Heart left ventricle (tissue), 16 donors: ENCODE measurements at places on chromosomes 16 and 17.
A peak's percentile ranks its signal among the peaks of the same experiment; 100 is the strongest.

DNA sequence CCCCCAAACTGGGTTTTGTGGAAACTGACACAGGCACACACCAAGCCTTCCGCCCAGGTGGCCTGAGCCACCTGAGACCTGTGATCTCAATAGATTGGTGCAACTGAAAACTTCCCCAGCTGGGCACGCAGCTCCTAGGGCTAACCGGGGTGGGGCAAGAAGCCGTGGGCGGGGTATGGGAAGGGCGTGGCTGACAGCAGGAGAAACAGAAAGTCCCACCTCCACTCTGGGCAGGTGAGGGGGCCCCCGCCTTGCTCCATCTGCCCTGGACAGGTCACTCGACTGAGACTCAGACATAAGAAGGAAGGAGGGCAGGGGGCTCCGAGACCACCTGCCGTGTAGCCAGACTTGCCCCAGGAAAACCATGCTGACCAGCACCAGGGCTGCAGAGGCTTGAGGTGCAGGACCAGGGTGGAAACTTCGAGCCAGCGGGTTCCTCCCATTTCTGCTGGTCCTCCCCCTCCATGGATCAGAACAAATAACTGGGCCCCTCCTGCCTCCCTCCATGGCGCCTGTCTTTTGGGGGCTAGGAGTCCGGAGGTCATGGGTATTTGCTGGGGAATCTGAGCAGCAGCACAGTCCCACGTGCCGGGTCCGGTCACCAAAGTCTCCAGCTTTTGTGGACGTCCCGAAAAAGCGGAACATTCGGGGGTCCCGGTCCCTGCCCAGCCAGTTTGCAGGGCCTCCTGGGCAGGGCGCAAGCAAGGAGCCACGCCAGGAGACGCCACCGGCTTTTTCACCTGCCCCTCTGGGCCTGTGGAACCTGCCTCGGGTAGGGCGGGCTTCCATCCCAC is 1.3 kb downstream of the TIMP2 start:
- H3K36me3 ChIP-seq, result no peaks in the 10 kb centered on the region
- no peaks in the 10 kb centered on the region for H3K27me3 ChIP-seq
- DNase-seq, result peak; percentile 63
- peak overlapping the region; percentile 98 for H3K27ac ChIP-seq
- peak overlapping the region; percentile 69 for H3K4me3 ChIP-seq
- H3K4me1 ChIP-seq, result peaks cover 41% of the 10 kb centered on the region

- DNase-seq, result no peak
- H3K27ac ChIP-seq, result no peak overlapping the region
- no peaks in the 10 kb centered on the region for H3K27me3 ChIP-seq
- no peak overlapping the region for H3K4me3 ChIP-seq
Measured at GRCh38 chr16:57828272-57829161, 26.2 kb upstream of the KIFC3 start.

DNA sequence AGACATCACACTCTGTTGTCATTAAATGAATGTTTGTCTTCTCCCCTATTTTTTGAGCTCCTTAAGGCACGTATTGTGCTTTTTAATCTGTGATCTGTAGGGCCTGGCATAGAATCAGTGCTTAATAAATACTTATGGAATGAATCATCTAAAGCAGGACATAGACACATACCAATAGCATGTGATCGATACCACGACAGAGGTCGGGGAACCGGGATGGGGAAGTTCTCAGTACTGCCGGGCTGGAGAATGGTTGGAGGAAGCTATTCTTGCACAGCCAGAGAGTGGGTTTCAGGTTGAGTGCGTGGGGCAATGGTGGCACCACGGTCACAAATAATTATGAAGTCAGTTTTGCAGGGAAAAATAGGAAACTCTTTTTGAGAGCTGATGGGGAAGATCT is 26.8 kb downstream of the NLRP1 start:
- no peaks in the 10 kb centered on the region for H3K4me1 ChIP-seq
- no peak overlapping the region for H3K27ac ChIP-seq
- peaks cover 63% of the 10 kb centered on the region for H3K36me3 ChIP-seq
- H3K27me3 ChIP-seq, result no peaks in the 10 kb centered on the region

GRCh38 chr16:64996641-64997040 is 125.2 kb downstream of the CDH11 start:
- no peaks in the 10 kb centered on the region for H3K4me1 ChIP-seq
- H3K27ac ChIP-seq, result no peak overlapping the region
- no peaks in the 10 kb centered on the region for H3K36me3 ChIP-seq

- no peaks in the 10 kb centered on the region for H3K36me3 ChIP-seq
- H3K27ac ChIP-seq, result peak overlapping the region; percentile 73
- no peaks in the 10 kb centered on the region for H3K27me3 ChIP-seq
- no peak for DNase-seq
Measured at GRCh38 chr17:27983853-27984252, 58.6 kb upstream of the NLK start.
